Spinal cord (tissue), 10 donors: ENCODE measurements at places on chromosomes 2 and 18. TPM values are rescaled to one million over a fixed set of nuclear protein-coding genes. Genes with fewer than 3 reads are reported as not detected.

- peak; percentile 79 for DNase-seq
Observed at GRCh38 chr2:238240757-238241711, 1.2 kb upstream of the HES6 start.

Gene OXER1
- 1.1 TPM for total RNA-seq

DNA sequence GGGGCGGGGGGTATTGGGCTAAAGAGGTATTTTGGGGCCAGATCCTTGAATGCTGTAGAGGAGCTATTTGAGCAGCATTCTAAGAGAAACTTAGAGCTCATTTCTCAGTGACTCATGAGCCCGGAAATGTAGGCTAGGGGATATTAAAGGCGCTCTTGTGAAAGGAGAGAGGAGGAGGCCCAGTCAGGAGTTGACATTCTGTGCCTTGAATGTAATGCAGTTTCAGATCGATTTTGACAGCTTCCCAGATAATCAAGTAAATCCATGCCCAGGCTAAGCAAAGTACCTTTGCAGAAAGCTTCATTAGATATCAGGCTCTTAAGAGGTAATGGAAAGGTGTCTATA is 1.5 kb downstream of the CAB39 start:
- no peak for DNase-seq

Gene LCT
- 0.06 TPM for total RNA-seq

- no peak for DNase-seq
Observed at GRCh38 chr2:163856941-163857340, 121.1 kb upstream of the FIGN start.

GRCh38 chr2:59249441-59250306 is 1008.5 kb upstream of the FANCL start:
- DNase-seq, result no peak

GRCh38 chr2:108396845-108397244 is 19.1 kb downstream of the SULT1C4 start:
- DNase-seq, result no peak

Gene CAPN14
- total RNA-seq, result 0.40 TPM

DNA sequence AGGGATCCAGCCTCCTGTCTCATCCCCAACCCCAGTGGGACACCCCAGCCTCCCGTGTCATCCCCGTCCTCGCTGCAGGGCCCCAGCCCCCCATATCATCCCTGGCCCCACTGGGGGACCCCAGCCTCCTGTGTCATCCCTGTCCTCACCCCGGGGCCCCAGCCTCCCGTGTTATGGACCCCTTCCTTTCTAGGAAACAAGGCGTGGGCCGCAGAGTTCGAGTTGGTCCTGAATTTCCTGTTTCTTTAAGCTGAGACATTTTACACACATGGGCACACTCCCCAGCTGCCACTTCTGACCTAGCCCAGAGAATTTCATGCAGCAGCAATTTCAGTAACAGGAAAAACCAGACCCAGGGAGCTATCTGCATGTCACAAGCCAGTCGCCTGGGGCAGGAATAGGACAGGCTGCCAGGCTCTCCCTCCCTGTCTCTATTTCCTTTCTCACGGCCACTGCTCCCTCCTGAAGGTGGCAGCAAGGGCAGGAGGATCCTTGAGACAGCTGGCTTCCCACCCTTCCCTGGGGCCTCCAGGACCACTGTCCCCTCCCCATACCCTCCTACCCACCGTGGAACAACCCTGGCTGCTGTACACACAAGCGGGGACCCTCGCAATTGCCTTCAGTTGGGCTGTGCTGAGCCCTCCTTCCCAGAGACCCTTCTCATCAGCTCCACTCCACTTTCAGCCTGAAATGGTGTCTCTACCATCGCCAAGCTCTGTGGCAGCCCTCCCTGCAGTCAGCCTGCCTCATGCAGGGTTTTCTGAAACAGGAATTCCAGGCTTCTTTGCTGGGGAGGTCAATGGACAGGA is 141.9 kb upstream of the ID2 start:
- no peak for DNase-seq

DNA sequence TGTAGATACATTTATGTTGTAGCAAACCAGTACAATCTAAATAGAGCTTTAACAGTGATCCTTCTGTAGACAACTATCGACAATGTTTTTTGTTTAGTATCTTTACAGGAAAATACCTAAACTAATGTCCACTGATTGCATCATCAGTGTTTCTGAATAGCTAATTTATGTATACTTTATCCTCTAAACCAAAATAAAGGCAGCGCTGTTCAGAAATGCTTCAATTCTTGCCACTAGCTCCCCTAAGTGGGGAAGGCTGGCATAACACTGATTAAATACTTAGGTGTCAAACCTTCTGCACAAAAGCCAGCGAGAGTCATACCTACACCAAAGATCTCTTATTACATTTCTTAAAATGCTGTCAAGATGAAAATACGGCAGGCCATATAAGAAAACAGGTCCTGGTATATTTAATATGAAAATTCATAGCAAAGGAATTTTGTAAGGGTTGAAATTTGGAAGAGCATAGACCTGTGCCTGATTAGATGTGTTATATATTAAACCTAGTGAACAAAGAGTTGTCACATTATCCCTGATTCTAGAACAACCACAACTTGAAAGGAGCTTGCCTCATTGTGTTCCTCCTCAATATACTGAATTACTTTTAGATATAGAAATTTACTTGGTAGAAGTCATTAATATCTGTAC is 1693.4 kb upstream of the SLC39A10 start:
- DNase-seq, result peak; percentile 5

Gene C2orf78
- total RNA-seq, result not detected

Gene DLGAP1
- 16.5 TPM for total RNA-seq

GRCh38 chr18:62250475-62250874 is 63.4 kb downstream of the RELCH start:
- DNase-seq, result no peak

- DNase-seq, result no peak
Observed at GRCh38 chr2:233101141-233101540, 41.0 kb downstream of the INPP5D start.

GRCh38 chr18:13500869-13501542 is 225.4 kb downstream of the FAM210A start:
- peak; percentile 62 for DNase-seq

DNA sequence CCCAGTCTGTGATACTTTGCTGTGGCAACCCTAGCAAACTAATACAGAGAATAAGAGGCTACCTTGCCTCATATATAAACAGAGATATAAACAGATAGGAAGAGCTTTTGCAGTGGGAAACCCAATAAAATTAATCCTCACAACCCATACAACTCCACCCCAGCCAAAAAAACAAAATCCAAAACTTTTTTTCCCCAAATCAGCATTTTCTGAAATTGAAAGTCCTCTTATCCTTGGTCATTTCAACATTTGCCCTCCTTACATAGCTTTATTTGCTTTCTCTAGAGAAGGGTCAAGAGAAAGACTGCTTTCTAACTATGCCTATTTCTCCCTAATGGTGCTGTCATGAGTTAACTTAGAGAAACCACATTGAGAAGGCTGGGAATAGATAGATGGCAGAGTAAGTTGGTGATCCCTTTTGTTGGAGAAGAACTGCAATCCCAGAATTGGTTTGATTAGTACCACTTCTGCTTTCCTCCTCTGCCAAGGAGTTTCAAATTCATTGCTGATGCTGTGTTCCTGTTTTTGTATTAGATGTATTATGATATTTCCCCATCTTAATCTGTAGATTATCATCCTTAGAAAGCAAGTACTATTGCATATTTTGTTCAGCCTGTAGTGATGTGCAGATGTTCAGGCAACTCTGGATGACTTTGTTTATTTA is 76.5 kb upstream of the B3GNT2 start:
- no peak for DNase-seq

Gene IL1RL2
- 2.0 TPM for total RNA-seq

DNA sequence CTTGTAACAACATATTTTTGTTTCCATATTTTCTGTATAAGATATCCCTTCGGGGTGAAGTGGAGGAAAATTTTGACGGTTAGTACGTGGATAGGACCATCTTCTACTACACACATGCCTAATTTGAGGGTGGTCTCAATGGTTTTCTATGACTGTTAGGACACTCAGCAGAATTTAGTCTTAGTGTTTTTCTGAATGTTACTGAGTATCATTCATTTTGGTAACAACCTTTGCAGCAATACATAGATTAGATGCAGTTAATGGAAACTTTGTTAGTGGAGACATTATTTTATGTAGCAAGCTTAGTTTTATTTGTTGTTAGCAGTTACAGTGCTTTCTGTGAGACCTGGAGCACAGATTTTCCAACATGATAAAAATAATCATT is 1.6 kb downstream of the ITGAV start:
- DNase-seq, result no peak

- DNase-seq, result no peak
Observed at GRCh38 chr18:52844323-52844722, 504.3 kb downstream of the DCC start.

GRCh38 chr2:236246711-236247246 is 17.4 kb downstream of the ASB18 start:
- DNase-seq, result no peak

Gene NXPH2
- 14.5 TPM for total RNA-seq

- DNase-seq, result no peak
Observed at GRCh38 chr2:509888-510287, 167.3 kb downstream of the TMEM18 start.

Gene AGFG1
- total RNA-seq, result 113 TPM

Gene UPP2
- 0.55 TPM for total RNA-seq

Gene TTC39C
- 31.7 TPM for total RNA-seq

DNA sequence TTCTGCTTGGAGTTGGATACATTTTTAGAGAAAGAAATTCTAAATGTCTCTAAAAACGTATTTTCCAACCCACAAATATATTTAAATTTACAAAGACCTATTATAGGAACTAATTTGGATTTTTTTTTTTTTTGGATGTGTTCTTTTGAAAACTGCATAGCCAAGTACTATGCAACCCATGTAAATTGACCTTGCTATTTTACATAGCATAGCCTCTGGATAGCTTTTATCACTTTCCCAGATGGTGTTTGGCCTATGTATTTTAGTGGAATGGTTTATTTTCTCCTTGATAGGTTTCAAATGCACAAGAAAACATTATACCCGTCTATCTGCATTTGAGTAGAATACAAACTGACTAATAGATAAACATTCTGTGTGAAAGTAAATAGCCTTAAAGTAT is 130.0 kb downstream of the FIGN start:
- no peak for DNase-seq

GRCh38 chr2:173817582-173817981 is 147.6 kb downstream of the SP3 start:
- DNase-seq, result no peak

GRCh38 chr18:24672165-24672941 is 211.9 kb downstream of the HRH4 start:
- DNase-seq, result no peak

DNA sequence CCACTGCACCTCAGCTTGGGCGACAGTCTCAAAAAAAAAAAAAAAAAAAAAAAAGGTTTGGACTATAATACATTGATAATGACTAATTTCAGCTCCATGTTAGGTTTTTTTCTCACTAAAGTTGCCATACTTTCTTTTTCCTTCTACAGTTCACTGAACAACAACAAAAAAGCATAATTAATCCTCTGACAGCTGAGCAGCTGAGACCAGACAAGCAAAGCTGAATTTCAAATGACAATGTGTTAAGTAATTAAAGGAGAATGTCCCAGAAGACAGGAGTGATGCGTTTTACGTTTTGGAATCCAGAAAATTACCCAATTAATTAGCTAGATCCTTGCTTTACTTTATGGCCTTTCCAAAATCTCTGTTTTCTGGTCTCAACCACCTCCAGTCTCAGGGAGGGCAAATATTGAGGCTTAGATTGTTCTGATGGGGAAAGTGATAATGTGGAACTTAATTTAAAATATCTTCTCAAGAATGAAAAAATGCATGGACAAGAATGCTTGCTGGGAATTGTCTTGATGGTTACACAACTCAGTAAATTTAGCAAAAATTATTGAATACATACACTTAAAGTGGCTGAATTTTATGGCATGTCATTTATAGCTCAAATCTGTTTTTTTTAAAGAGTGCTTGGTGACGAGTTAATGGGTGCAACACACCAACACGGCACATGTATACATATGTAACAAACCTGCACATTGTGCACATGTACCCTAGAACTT is 17.4 kb upstream of the RMDN2 start:
- DNase-seq, result no peak

DNA sequence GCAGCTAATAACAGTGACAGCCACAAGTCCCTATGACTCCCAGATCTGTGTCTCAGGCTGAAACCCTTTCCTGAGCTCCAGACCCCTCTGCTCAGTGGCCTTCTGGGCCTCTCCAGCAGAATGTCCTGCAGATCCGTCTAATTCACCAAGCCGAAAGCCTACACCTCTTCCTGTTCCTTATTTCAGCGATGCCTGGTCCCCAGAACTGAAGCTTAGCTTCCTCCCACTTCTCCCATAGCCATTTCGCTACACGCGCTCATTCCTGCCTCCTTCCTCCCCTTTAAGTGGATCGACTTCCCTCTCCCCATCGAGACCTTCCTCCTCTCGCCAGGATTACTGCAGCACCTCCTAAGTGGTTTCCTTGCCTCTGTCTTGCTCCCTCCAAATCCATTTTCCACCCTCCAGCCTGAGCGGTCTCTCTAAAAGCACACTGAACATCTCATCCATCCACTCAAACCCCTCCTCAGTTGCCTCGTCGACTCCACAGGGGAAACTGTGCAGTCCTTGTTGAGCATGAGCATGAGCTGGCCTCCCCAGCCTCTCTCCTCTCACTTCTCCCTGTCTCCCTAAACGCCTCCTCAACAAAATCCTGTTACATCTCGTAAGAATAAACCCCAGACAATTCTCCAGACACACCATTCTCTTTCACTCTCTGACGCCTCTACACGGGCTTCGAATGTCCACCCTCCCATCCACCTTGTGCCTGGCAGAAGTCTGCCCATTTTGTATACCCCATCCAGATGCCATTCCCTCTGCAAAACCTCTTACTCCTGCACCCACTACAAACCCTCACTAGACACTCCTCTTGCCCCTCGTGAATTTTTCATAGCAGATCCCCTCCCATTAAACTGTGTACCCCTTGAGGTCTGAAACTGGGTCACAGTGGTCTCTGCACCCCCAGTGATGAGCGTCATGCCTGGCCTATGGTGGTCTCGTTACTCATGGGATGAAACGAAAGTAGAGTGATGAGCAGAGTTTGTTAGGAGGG is 232.6 kb downstream of the ATAD2B start:
- no peak for DNase-seq

- DNase-seq, result no peak
Observed at GRCh38 chr2:75367401-75367800, 168.1 kb upstream of the TACR1 start.

DNA sequence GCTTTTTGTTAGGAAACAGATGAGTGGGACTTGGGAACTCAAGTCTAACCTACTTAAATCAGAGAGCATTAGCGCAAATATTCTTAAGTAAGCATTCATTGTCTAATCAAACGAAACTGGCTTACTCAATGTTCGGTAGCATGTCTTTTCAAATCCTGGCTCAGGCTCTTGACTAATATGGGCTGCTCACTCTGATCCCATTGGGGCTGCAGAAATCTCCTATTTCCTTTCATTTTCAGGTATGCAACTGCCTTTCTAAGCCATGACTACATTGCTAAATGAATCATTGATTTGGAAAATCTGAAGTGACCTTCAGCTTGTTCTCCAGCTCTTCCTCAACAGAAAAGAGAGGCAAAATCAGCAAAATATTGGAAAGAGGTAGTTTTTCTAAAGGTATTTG is 2084.4 kb upstream of the PIK3C3 start:
- DNase-seq, result no peak

Gene TMEM37
- total RNA-seq, result 3.4 TPM

- no peak for DNase-seq
Observed at GRCh38 chr2:208235860-208236259, 19.0 kb downstream of the IDH1 start.
